Pancreas (tissue), 10 donors: ENCODE measurements at places on chromosomes 5 and 9. TPM values are rescaled to one million over a fixed set of nuclear protein-coding genes. Genes with fewer than 3 reads are reported as not detected.

CD74 gene
- 67.2 TPM for total RNA-seq

FGF18 gene
- total RNA-seq, result 0.97 TPM

ISL1 gene
- 3.6 TPM for total RNA-seq

PCDHGA8 gene
- total RNA-seq, result 1.1 TPM

SHOC1 gene
- 0.25 TPM for total RNA-seq

OLFM1 gene
- 8.6 TPM for total RNA-seq

WDR41 gene
- total RNA-seq, result 18.3 TPM

NUTM2F gene
- not detected for total RNA-seq

GNAQ gene
- 18.3 TPM for total RNA-seq

RETREG1 gene
- 11.2 TPM for total RNA-seq

PCDHAC2 gene
- 0.54 TPM for total RNA-seq

ORM2 gene
- 0.66 TPM for total RNA-seq

ZNF300 gene
- total RNA-seq, result 2.2 TPM

PCDHB14 gene
- total RNA-seq, result 1.9 TPM

IPO11 gene
- 10.2 TPM for total RNA-seq

MEIKIN gene
- total RNA-seq, result not detected

TMEM171 gene
- total RNA-seq, result 0.19 TPM

MBLAC2 gene
- 3.1 TPM for total RNA-seq

ADAMTS13 gene
- 3.2 TPM for total RNA-seq

LSM11 gene
- total RNA-seq, result 1.9 TPM

PTPDC1 gene
- 2.6 TPM for total RNA-seq

PCDHGA6 gene
- 2.9 TPM for total RNA-seq

IL7R gene
- total RNA-seq, result 3.8 TPM

SARDH gene
- 8.9 TPM for total RNA-seq

SLC6A18 gene
- total RNA-seq, result not detected

BTNL9 gene
- 3.2 TPM for total RNA-seq

LCP2 gene
- total RNA-seq, result 22.0 TPM

FYB1 gene
- total RNA-seq, result 2.2 TPM

TLE1 gene
- 29.9 TPM for total RNA-seq

IL12B gene
- total RNA-seq, result not detected

ADAMTS16 gene
- total RNA-seq, result 3.5 TPM

FGF10 gene
- 5.8 TPM for total RNA-seq

OGN gene
- total RNA-seq, result 0.55 TPM

DOK3 gene
- total RNA-seq, result 7.1 TPM

IFNB1 gene
- not detected for total RNA-seq

FBP1 gene
- total RNA-seq, result 31.2 TPM

FAM78A gene
- total RNA-seq, result 0.47 TPM

FAM221B gene
- not detected for total RNA-seq

PCDHA12 gene
- total RNA-seq, result 0.75 TPM

PCDHGA12 gene
- total RNA-seq, result 2.1 TPM

SMIM3 gene
- total RNA-seq, result 12.5 TPM

PAEP gene
- not detected for total RNA-seq

NREP gene
- total RNA-seq, result 2.3 TPM

CA9 gene
- 11.9 TPM for total RNA-seq

CDO1 gene
- 4.6 TPM for total RNA-seq

RANBP3L gene
- total RNA-seq, result 0.26 TPM

CBY3 gene
- total RNA-seq, result not detected

PTGES2 gene
- 43.1 TPM for total RNA-seq

TAS2R1 gene
- not detected for total RNA-seq

NUTM2G gene
- total RNA-seq, result not detected

F12 gene
- total RNA-seq, result 1.7 TPM

HNRNPH1 gene
- 307 TPM for total RNA-seq

PCDHGA3 gene
- total RNA-seq, result 2.4 TPM

EMB gene
- total RNA-seq, result 2.2 TPM

CYLC2 gene
- total RNA-seq, result not detected

ECSCR gene
- 1.7 TPM for total RNA-seq

DCTN4 gene
- 45.4 TPM for total RNA-seq

FRMD3 gene
- total RNA-seq, result 1.4 TPM

TAF11L12 gene
- not detected for total RNA-seq
